Left ventricle myocardium inferior (tissue), 1 donor: ENCODE measurements at places on chromosomes 6 and 20. TPM values are rescaled to one million over a fixed set of nuclear protein-coding genes. Genes with fewer than 3 reads are reported as not detected.

The DDR1 gene
- 28.2 TPM for total RNA-seq

The CASP8AP2 gene
- 13.2 TPM for total RNA-seq

The RBPJL gene
- total RNA-seq: not detected

- peak overlapping the region; percentile 100 for H3K27ac ChIP-seq
- peaks cover 4% of the 10 kb centered on the region for H3K36me3 ChIP-seq
- H3K27me3 ChIP-seq: no peaks in the 10 kb centered on the region
Measured at GRCh38 chr6:32967151-32968091, 973 bp upstream of the BRD2 start.

The DEFB124 gene
- total RNA-seq: not detected

The AKAP12 gene
- 13.1 TPM for total RNA-seq

DNA sequence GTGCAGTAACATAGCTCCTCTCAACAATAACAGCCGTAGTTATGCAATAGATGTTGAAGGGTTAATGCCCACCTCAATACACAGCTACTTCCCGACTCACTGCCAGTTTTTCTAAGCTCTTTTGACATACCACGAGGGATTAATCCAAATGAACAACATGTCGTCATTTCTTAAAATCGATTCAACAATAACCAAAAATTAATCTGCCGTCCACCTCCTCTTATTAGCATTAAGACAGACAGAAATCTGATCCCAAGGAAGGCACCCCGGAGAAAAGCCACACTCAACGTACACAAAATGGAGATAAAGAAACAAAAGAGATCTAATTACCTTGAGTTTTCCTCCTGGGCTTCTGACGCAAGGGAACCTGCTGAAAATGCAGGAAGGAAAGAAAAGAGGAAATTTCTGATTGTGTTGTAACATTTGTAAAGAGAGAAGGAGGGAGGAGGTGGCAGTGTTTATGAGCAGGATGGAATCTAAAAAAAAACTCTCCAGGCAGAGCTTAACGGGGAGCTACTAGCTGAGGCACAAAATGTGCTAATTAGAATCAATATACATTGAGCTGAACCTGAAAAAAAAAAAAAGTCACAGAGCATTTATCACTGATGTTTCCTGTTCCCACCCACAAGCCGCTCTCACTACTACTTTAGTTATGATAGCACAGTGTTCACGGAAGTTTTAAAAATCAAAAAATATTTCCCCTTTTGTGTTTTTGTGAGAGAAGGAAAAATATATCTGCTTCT is 109.3 kb downstream of the IPCEF1 start:
- no peak for DNase-seq
- peak overlapping the region; percentile 22 for H3K4me3 ChIP-seq
- H3K27me3 ChIP-seq: no peaks in the 10 kb centered on the region
- no peaks in the 10 kb centered on the region for H3K36me3 ChIP-seq
- no peak overlapping the region for H3K27ac ChIP-seq

DNA sequence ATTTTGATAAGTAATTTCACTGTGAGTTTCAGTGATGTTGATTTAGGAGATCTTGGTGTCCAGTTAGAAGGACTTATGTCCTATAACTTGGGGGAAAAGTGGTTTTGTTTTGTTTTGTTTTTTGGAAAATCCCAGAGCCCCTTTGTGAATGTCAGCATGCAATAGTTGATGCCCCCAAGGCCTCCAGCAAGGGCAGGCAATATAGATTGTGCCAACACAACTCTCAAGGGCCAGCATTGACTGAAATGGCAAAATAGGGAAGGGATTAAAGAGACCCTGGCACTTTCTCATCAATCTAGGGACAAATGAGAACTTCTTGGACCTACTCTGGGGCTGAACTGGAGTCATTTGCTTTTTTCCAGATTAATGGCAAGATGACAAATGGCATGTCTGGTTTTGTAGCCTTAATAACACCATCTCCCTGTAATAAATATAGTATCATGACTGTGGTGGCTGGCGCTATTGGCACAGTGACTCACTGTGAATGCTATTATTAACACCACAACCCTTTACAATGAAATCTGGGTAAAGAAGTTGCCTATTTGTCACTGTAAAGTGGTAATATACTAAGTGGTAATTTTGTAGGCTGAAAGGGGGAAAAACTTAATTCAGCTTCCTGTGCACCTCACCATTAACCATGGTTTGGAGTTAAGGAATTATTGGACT is 51.8 kb downstream of the ABRACL start:
- peak overlapping the region; percentile 70 for H3K27ac ChIP-seq
- peaks cover 20% of the 10 kb centered on the region for H3K4me1 ChIP-seq
- no peaks in the 10 kb centered on the region for H3K36me3 ChIP-seq

The METTL24 gene
- 1.2 TPM for total RNA-seq

The BHLHE23 gene
- total RNA-seq: not detected

The PBOV1 gene
- not detected for total RNA-seq

The AGPAT4 gene
- total RNA-seq: 2.2 TPM

- no peak for DNase-seq
- peaks cover 36% of the 10 kb centered on the region for H3K36me3 ChIP-seq
- H3K27me3 ChIP-seq: no peaks in the 10 kb centered on the region
Measured at GRCh38 chr20:33858666-33859065, 47.5 kb downstream of the CHMP4B start.

DNA sequence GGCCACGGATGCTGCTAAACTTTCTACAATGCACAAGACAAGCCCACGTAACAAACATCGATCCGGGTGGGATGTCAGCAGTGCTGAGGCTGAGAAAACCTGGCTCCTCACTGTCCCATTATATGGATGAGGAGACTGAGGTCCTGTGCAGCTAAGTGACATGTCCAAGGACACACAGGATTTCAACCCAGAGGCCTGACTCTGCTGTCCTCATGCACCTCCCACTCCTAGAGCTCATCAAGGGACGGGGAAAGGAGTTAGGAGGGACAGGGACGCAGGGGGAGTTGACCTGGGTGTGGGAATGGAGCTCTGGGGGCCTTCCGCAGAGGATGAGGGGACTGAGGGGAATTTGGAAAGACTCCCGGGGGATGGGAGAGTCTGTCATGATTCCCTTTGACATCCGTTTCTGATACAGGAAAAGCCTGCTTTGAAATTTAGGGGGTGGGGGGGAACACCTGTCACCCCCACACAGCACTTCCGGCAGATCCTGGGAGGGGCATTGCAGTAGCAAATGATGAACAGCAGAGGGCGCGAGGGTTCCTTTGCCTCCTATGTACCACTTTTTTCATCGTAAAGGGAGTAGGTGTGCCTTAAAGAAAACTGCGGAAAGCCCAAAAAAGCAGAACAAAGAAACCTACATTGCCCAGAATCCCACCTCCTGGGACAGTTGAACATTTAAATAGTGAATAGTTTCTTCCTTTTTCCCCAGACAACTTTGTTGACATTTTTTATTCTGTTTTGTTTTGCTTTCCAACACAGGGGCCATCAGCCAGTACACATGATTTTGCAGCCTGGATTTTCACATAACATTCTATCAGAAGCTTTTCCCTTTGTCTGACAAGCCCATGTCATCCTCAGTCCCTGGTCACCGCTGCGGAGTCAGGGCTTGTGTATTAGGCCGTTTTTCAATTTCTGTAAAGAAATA is 48.6 kb downstream of the SLC2A10 start:
- peaks cover 28% of the 10 kb centered on the region for H3K27me3 ChIP-seq
- H3K36me3 ChIP-seq: no peaks in the 10 kb centered on the region
- no peak overlapping the region for H3K27ac ChIP-seq
- peaks cover 4% of the 10 kb centered on the region for H3K4me1 ChIP-seq
- DNase-seq: peak; percentile 30

- H3K4me3 ChIP-seq: peak overlapping the region; percentile 83
- no peak for DNase-seq
- H3K27me3 ChIP-seq: no peaks in the 10 kb centered on the region
- peak overlapping the region; percentile 89 for H3K27ac ChIP-seq
Measured at GRCh38 chr20:31739550-31739977, 474 bp downstream of the TPX2 start.

DNA sequence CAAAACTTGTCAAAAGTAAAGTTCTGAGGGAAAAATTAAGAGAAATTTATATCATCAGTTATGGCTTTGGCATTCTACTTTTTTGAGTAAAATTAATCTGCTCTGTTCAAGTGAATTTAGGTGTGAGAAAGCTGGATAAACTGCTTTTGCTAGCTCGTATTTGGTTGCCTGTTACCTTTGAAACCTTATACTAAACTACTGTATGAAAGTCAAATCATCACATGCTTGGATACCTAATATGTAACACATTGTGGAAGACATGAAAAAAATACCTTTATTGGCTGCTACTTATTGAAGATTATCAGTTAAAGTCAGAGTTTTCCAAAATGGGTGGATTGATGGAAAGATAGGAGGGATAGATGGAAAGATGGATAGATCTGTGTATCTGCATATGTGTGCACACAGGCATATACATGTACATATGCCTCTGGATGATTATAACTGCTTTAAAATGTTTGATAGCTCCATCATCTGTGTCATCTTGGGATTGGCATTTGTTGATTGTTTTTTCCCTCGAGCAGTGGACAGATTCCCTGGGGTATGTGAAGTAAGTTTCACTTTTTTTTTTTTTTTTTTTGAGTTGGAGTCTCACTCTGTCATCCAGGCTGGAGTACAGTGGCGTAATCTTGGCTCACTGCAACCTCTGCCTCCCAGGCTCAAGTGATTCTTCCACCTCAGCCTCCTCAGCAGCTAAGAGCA is 24.3 kb downstream of the SCAF8 start:
- peaks cover 54% of the 10 kb centered on the region for H3K4me1 ChIP-seq
- no peaks in the 10 kb centered on the region for H3K36me3 ChIP-seq
- no peak for DNase-seq
- H3K27me3 ChIP-seq: no peaks in the 10 kb centered on the region
- H3K27ac ChIP-seq: no peak overlapping the region

The ITCH gene
- 40.1 TPM for total RNA-seq

The GNAS-AS1 gene
- total RNA-seq: 0.25 TPM

DNA sequence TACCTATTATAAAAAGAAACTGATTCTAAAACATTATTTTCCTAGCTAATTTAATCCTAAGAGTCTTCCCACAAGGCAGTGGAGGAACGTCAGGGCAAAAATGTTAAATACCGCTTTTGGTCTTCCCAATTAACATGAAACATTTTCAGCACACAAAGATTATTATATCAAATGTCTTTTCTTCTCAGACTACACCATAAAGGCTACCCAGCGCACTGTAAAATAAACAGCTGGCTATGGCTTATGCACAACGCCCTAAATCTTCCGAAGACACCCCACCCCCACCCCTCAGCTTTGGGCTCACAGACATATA is 1.0 kb downstream of the NUDT3 start:
- H3K4me3 ChIP-seq: peak overlapping the region; percentile 97
- H3K4me1 ChIP-seq: peaks cover 71% of the 10 kb centered on the region
- H3K36me3 ChIP-seq: no peaks in the 10 kb centered on the region
- DNase-seq: no peak
- H3K27ac ChIP-seq: peak overlapping the region; percentile 99

The SLC16A10 gene
- total RNA-seq: 4.5 TPM

DNA sequence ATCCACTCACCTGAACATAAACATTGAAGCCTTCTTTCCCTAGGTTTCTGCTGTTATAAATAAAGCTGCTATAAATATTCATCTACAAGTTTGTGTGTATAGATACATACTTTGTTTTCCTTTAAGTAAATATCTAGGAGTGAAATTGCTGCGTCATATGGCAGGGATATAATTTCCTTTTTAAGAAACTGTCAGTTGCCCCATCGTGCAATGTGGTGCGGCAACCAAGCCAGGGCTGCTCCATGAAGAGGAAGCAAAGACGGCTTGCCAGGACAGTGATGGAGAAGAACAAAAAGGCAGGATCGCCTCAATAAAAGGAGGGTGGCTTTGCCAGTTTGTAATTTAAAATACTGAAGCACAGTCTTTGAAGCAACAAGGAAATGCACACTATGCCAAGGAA is 36.6 kb downstream of the CITED2 start:
- peaks cover 7% of the 10 kb centered on the region for H3K4me1 ChIP-seq
- H3K4me3 ChIP-seq: no peak overlapping the region
- no peak overlapping the region for H3K27ac ChIP-seq
- H3K36me3 ChIP-seq: no peaks in the 10 kb centered on the region

DNA sequence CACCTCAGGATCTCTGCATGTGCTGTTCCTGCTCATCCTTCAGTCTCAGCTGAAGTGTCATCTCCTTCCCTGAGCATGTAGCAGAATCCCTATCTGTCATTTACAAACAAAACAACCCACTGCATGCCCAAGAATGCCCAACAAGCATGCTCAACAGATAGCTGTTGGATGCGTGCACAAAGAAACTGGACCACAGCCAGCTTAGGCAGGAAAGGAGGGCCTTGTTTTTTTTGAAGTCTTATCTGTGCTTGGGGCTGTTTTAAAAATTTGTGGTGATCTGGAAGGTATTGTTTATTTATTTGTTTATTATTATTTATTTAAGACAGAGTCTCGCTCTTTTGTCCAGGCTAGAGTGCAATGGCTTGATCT is 18.5 kb upstream of the SLC16A10 start:
- no peak overlapping the region for H3K4me3 ChIP-seq
- H3K27me3 ChIP-seq: peaks cover 6% of the 10 kb centered on the region

DNA sequence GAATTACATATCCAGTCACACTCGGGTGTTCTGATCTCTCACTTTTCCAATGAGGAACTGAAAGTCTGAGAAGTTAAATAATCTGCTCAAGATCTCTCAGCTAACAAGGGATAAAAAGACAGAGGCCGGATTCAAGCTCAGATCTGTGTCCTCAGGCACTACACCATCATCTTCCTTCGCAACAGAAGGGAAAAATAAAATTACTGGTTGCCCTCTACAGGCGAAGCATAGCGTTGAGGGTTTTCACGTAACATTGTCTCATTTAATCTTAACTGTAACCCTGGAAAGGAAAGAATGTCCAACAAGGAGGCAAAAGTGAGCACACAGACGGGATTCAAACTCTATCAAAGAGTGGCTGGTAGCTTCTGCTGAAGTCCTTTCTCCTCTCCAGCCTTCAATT is 67.8 kb upstream of the ANKEF1 start:
- H3K4me1 ChIP-seq: no peaks in the 10 kb centered on the region
- H3K27ac ChIP-seq: no peak overlapping the region
- no peaks in the 10 kb centered on the region for H3K36me3 ChIP-seq

DNA sequence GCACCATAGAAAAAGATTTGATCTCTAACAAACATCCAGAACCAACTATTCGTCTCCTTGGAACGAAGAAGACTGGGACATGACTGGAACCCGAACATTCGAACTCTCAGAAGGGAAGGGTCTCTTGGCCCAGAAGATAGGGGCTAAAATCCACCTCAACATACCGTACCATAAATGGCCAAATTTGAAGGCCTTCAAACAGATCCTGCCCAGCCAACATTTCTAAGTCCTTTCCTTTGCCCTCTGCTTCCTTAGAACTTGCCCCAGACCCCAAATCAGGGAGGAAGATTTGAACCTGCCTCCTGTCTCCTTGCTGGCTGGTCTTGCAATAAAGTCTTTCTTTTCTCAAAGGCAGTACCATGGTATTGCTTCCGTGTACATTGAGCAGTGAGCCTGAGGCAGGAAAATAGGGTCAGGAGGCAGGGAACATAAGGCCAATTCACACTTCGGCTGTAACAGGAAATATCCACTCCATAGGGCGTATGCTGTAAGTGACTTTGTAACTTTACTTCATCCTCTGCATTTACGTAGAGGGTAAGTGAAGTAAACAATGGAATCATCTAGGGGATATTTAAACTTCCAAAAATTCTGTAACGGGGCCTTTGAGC is 1.8 kb upstream of the PXDC1 start:
- H3K27me3 ChIP-seq: no peaks in the 10 kb centered on the region
- DNase-seq: no peak
- H3K36me3 ChIP-seq: no peaks in the 10 kb centered on the region

- no peaks in the 10 kb centered on the region for H3K36me3 ChIP-seq
- H3K4me3 ChIP-seq: no peak overlapping the region
- H3K27ac ChIP-seq: no peak overlapping the region
- DNase-seq: no peak
Measured at GRCh38 chr6:14067656-14068055, 49.9 kb upstream of the CD83 start.

The PSORS1C2 gene
- not detected for total RNA-seq

The IPCEF1 gene
- 1.7 TPM for total RNA-seq

The PHF20 gene
- 35.9 TPM for total RNA-seq

The HRH3 gene
- total RNA-seq: not detected
